ENCODE measurements at places on chromosomes 7 and 10.

DNA sequence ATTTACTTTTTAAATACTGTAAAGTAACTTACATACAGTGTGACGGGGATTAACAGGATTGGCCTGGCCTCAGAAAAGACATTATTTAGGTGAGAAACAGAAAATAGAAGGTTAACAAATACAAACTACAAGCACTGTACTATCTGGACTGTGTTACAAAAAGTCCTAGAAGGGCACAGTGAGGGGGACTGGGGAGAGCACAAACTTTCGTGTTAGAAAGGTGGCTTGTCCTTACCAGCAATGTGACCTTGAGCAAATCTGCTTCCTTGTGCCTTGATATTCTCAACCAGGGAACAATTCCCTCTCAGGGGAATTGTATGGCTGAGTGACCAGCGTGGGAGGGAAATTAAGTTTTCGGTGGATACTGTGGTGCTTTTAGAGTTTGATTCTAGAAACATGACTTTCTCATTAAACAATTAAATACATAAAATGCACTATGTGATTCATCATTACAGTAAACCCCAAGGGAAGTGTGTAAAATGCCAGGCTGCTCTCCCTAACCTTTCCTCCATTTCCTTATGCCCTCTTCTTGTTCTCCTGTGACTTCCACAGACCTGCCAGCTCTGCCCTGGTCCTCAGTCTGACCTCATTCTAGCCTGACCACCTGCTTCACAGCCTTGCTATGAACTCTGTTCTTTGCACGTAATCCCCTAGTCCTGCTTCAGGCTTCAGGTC, 57.7 kb downstream of the OSBPL3 start:
- DNase-seq, result no peak

GRCh38 chr7:42156291-42156865, 80.6 kb downstream of the GLI3 start:
- peak; percentile 86 for DNase-seq

DNA sequence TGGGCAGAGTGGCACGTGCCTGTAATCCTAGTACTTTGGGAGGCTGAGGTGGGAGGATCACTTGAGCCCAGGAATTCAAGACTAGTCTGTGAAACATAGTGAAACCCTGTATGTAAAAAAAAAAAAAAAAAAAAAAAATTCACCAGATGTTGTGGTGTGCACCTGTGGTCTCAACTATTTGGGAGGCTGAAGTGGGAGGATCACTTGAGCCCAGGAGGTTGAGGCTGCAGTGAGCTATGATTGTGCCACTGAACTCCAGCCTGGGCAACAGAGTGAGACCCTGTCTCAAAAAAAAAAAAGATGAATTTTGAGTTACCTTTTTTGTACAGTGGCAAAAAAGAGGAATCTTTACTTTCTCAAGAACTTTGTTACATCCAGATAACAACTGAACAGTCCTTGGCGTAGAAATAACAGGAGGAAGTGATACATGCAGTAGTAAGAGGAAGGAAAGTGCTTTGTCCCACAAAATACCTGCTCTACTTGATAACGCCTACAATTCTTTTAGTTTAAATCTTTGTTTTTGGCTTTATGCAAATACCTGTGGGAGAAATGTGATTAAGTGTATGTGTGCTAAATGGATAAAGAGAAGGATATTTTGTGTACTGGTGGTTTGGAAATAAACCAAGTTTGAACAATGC, 29.3 kb downstream of the SPAG6 start:
- no peak for DNase-seq

- no peak for DNase-seq
These were observed 185.2 kb downstream of the SKIDA1 start for GRCh38 chr10:21340331-21340730.

DNA sequence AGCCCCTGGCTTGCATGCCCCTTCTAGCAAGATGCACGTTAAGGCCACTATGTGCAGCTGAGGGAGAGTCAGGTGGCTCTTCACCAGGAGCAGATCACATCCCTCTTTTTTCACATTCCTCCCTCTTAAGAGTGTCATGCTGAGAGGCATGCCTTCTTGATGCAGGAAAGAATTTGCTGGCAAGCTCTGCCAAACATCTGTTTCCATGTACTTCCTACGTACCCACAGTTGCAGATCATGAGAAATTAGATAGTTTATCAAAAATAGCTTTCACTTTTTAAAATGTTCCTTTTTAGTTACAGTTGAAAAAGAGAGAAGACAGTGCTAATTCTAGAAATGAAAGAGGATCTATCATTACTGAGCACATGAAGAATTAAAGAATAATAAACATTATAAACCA, 79.7 kb upstream of the ZNF722 start:
- no peak for DNase-seq

- DNase-seq, result no peak
These were observed 54.3 kb downstream of the BAIAP2L1 start for GRCh38 chr7:98346515-98347069.

- no peak for DNase-seq
These were observed 1.5 kb downstream of the PRKAR2B start for GRCh38 chr7:107045980-107046379.

DNA sequence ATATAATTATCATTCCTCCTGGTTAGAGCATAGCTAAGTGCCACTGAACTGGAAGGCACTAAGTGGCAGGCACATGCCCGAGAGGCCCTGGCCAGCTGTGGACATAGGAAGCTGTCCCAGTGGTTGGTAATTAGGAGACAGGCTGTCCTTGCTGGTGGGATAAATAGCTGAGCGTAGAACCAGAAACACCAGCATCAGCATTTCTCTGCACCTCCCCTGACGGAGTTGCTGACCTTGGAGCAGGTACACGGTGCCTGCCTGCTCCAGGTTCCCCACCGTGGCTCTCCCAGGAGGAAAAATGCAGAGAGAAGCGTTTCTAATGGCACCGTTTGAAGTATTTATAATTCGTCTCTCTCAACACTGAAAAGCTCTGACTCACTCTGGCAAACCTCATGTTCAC, 5.6 kb upstream of the ABLIM1 start:
- no peak for DNase-seq

- DNase-seq, result no peak
These were observed 228.4 kb upstream of the TAC1 start for GRCh38 chr7:97503367-97504094.

- peak; percentile 21 for DNase-seq
These were observed 55.4 kb upstream of the MET start for GRCh38 chr7:116616555-116617059.

GRCh38 chr10:122349758-122350369, 24.6 kb upstream of the PLEKHA1 start:
- no peak for DNase-seq

- no peak for DNase-seq
These were observed 58.9 kb downstream of the KCNMA1 start for GRCh38 chr10:77578583-77579227.

DNA sequence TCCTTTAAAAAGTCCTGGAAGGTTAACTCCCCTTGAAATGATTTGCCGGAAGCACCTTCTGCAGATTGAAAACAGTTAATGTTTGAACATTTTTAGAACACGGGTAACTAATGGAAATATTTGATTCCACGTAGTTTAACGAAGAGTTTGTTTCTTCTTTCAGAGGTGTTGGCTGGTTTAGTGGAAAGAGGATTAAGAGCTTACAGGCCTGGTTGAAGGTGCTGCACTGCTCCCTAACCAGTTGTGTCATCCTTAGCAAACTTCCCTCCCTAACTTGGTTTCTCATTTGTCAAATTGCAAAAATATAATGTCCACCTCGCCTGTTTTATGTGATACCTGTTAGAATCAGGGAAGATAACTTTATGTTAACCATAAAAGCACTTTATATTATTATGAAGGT, 243.0 kb upstream of the FZD8 start:
- no peak for DNase-seq

- DNase-seq, result no peak
These were observed 46.6 kb upstream of the MKX start for GRCh38 chr10:27792216-27792615.

DNA sequence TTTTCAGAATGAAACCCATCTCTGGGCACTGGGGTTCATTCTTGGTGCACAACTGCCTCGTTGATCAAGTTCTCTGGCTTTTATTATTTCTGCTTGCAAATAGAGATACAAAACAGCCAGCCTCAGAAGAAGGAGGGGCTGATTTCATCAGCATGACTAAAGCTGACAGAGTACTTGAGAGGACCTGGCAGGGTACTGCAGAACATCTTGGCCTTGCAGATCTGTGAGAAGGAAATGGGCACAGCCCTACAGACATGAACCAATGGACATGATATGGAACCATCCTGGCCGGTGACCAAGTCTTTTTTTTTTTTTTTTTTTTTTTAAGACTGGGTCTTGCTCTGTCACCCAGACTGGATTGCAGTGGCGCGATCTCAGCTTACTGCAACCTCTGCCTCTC, 240.6 kb downstream of the VTI1A start:
- DNase-seq, result no peak

- DNase-seq, result no peak
These were observed 105.2 kb upstream of the NEBL start for GRCh38 chr10:21002091-21002878.

DNA sequence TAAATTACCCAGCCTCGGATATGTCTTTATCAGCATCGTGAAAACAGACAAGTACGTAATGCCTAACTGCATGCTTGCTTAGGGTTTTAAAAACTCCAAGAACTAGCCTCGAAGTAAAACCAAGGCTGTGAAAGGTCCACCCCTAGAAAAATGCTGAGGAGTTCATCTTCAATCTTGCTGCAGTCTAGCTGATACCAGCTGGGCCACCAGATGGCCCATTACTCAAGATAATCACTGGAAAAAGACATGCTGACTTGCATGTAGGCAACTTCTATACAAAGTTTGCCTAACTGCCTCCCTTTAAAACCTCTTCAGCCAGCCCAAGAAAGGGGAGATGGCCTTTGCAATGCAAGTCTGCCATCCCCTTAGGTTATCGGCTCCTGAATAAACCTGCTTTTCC, 614.1 kb downstream of the GALNT17 start:
- no peak for DNase-seq

DNA sequence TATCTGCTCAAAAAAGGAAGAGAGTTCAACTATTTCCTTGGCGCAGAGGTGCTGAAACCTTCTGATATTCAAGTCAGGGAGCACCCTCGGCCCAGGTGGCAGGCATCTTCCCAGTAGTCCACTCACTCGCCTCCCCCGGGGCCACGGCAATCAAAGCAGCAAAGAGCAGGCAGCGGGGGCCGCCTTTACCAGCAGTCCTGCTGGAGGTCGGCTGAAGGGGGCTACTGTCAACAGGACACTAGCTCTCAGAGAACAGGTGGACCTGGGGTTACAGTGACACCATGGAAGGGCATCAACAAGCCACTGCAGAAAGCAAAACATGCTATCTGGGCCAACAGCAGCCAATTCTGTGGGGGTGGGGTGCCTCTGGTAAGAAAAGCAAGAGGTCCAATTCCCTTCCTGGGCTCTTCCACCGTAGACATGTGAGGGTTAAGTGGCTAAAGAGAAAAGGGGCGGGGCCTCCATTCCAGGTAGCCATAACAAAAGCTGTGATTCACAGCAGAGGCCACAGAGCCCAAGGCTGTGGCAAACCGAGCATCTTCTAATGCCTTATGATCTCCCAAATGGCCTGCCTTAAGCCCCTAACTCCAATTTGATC, 9.4 kb downstream of the FZD9 start:
- DNase-seq, result no peak
